A549 (cell line): ENCODE measurements at places on chromosomes 2 and 18.

- DNase-seq, result no peak
Observed at GRCh38 chr2:43227830-43228281, 1.4 kb upstream of the ZFP36L2 start.

GRCh38 chr2:31247711-31248110 is 13.8 kb downstream of the EHD3 start:
- no peak for DNase-seq

- DNase-seq, result peak; percentile 49
Observed at GRCh38 chr2:231708773-231709635, 679 bp downstream of the PTMA start.

GRCh38 chr2:68901199-68901514 is 30.0 kb upstream of the BMP10 start:
- DNase-seq, result no peak

DNA sequence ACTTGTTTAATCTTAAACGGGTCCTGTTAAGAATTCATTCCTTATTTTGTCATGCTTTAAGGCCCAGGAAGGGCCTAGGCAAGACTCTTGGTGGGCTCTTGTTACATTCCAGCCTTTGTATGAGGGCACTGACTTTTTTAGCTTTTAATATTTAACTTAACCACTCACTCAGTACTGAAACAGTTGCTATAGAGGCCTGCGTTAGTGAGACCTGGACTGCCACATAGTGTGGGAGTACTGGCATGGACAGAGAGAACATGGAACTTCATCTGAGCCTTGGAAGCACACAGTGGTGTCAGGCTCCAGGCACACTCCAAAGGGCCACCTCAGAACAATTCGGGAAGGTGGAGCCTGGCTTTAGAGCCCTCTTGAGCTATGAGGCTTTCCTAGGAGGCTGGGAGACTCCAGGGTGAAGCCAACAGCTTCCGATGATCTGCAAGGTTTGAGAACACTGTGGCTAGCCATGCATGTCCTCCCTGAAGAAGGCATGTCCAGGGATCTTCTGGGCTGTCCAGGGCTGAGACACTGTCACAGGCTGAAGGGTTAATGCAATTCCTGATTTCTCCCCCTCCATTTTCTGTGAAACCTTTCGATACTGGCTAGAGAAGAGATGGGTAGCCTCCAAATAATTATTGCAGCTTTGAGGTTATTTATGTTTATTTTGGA is 155.4 kb upstream of the ACAA2 start:
- no peak for DNase-seq

DNA sequence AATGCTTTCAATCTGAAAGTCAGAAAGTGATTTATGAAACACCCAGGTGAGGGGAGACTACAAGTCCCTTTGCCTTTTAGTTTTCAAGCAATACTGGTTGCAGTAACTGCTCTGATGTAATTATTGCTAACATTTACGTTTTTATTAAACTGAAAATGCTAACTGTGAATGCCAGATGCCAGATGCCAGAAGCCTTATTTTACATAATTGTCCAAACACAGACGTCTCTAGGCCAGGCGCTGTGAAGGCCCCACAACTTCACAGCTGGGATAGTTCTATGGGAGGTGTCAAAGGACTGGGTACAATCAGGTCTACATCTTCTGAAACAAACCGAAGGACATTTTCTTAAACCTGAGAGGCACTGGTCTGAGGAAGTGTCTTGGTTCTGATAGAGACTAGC is 27.5 kb upstream of the MSGN1 start:
- DNase-seq, result no peak

- DNase-seq, result no peak
Observed at GRCh38 chr2:96918754-96919550, 49.1 kb upstream of the SEMA4C start.

GRCh38 chr2:238696331-238696730 is 151.6 kb upstream of the TWIST2 start:
- DNase-seq, result no peak

- DNase-seq, result no peak
Observed at GRCh38 chr2:32824070-32824809, 122.5 kb upstream of the LTBP1 start.

GRCh38 chr2:217445723-217446122 is 557.1 kb downstream of the TNS1 start:
- DNase-seq, result no peak

DNA sequence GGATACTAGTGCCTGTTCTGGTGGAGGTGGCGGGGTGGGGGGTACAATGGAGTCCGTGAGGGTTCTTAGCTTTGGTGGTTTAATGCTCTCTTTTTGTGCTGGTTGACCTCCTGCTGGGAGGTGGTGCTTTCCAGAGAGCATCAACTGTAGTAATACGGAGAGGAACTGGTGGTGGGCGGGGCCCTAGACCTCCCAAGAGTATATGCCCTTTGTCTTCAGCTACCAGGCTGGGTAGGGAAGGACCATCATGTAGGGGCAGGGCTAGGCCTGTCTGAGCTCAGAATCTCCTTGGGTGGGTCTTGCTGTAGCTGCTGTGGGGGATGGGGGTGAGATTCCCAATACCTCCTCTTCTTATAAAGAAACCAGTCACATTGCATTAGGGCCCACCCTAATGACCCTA is 27.1 kb downstream of the CAMKMT start:
- no peak for DNase-seq

DNA sequence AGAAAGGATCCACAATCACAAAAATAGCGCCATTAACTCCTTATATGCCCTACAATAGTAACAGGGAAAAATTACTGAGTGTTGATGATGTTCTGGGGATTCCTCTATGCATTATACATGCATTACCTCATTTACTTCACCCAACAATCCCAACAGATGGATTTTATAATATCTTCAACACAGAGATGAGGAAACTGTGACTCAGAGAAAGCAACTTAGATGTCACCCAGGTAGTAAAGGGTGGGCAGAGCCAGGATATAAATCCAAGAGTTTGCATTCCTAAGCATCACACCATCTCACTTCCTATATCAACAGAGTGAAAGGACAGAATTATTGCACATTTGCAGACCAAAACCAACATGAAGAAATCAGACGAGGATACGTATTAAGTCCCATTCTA is 144.2 kb downstream of the TCF4 start:
- DNase-seq, result no peak

DNA sequence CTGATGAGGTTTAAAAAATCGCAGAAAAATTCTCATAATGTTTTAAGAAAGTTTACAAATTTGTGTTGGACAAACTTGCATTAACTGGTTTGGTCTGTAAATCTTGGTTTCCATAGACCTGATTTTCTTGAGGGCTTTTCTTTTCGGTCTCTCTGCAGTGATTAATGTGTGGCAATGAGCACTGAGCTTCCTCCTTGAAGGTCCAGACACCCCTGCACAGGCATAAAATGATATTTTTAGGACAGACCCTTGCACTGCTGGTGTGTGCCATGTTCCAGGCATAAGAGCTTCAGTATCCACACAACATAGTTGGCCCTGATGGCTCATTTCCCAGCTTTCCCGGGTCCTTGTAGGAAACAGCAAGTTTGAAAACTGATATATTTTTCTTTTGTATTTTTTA is 33.7 kb downstream of the MRPL33 start:
- no peak for DNase-seq

- no peak for DNase-seq
Observed at GRCh38 chr2:207825045-207825954, 55.6 kb upstream of the FZD5 start.

GRCh38 chr18:56423626-56424025 is 214.8 kb downstream of the TXNL1 start:
- no peak for DNase-seq

- DNase-seq, result no peak
Observed at GRCh38 chr2:96092573-96092877, 23.8 kb downstream of the ADRA2B start.

GRCh38 chr2:79619976-79620375 is 107.1 kb downstream of the CTNNA2 start:
- no peak for DNase-seq

DNA sequence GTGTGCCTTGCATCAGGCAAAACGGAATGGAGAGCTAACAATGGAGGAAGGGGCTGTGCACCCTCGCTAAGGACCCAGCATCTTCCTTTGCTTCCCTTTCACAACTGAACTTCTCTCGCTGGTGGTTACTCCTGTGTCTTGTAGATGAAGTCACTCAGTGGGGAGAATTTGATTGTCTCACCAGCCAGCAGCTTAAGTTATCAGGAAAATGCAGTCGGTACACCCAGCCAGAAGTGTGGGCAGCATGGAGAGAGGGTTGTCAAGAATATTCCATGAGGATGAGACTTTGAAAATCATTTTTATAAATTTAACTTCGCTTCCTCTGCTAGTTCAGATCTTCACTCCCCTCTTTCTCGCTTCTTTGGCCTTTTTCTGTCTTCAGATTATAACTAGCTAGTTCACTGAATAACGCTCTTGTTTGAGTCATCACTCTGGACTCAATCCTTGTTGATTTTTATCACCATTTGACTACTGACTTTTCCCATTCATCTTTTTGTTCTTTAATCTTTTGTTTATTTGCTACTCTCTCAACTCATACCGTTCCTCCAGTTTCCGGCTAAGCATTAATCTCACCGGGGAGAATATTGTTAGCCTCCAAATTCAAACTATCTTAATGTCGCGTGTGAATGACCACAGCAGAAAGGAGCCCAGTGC is 221.7 kb downstream of the CD226 start:
- DNase-seq, result no peak

- DNase-seq, result no peak
Observed at GRCh38 chr18:57918601-57919000, 115.5 kb upstream of the ATP8B1 start.

- no peak for DNase-seq
Observed at GRCh38 chr18:23067236-23067635, 68.0 kb upstream of the CABLES1 start.

- no peak for DNase-seq
Observed at GRCh38 chr2:85396531-85397470, 13.4 kb downstream of the CAPG start.

DNA sequence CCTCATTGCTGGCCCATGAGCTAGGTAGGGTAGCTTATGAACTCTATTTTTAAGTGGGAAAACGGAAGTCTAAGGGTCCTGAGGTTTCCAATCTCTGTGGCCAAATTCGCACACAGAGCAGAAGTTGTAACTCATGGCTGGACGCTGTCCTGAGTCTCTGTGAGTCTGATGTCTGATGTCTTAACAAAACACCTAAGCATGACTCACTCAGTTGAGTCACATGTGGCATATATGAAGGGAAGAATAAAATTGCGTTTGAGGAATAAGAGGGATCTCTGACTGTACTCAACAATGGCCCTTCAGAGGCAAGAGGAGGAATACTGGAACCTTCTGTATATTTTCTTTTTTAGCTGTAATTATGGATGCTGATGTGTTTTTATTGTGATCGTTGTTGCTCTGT is 569.7 kb downstream of the RIT2 start:
- no peak for DNase-seq

DNA sequence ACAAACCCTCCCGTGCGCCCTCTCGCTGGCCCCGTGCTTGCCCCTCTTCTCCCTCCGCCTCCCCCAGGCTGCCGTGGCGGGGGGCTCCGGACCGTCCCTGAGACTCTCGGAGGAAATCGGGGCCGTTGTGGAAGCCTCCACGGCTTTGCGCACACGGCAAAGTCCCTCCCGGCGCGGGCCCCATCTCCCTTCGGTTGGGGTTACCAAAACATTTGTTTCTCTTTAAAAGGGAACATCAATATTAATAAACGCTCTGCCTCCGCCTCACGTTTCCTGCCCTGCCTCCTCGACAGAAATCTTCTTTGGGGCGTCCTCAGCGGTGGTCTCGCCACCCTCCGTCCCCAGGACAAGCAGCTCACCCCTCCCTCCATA is 3.8 kb downstream of the PAX3 start:
- no peak for DNase-seq

- no peak for DNase-seq
Observed at GRCh38 chr18:1302861-1303260, 398.2 kb downstream of the ADCYAP1 start.

- DNase-seq, result peak; percentile 49
Observed at GRCh38 chr2:73291461-73292315, 1.7 kb downstream of the EGR4 start.

GRCh38 chr18:76447258-76447890 is 47.7 kb downstream of the ZNF516 start:
- DNase-seq, result no peak

DNA sequence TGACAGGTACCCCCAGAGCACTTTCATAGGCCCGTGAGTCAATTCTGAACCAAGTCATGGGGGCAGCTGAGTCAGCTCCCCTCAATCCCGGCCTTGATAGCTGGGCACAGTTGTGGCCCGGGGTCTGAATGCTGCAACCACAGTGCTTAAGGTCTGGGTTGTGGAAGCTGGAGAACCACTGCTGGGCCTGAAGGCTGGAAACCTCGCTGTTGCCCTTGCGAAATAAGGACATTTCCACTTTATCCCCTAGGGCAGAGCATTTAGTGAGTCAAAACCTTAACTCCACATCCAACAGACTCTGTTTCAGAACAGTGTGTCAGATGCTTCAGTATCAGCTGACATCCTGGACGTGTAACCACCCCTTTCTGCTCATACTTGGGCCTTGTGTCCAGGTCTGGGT is 58.6 kb downstream of the SP110 start:
- no peak for DNase-seq

DNA sequence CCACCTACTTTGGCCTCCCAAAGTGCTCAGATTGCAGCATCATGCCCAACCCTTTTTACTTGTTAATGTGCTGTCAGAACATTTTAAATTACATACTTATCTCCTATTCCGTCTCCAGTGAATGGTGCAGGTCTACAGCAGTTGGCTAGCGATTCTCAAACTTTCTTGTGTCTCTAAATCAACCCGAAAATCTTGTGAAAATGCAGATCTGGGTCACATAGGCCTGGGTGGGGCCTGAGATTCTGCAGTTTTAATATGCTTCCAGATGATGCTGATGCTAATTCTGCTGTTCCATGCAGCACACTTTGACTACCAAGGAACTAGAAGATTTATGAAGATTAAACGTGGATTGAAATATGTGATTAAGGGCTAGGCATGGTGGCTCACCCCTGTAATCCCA is 14.8 kb upstream of the ACSL3 start:
- no peak for DNase-seq

DNA sequence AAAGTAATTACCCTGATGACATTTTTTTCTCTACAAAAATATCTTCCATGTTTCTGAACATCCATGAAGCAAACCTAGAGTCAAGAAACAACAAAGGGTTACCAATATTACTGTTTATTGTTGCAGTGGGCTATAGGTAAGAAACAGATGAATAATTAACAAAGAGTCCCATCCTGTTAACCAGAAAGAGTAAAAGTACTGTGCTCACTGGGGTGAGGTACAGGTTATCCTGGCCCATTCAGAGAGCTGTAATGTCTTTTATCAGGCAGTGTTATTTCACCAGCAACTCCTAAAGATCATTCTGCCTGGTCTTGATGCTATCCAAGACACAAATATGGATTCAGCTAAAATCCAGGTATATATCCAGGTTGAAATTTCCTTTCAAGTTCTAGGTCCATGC is 754.9 kb downstream of the SATB2 start:
- DNase-seq, result no peak

DNA sequence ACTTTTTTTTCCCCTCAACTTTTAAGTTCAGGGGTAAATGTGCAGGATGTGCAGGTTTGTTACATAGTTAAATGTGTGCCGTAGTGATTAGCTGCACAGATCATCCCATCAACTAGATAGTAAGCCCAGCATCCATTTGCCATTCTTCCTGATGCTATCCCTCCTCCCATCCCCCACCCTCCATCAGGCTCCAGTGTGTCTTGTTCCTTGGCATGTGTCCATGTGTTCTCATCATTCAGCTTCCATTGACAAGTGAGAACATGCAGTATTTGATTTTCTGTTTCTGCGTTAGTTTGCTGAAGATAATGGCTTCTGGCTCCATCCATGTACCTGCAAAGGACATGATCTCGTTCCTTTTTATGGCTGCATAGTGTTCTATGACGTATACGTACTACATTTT is 47.2 kb upstream of the STON1 start:
- no peak for DNase-seq
